ENCODE measurements at places on chromosomes 5 and 9. TPM values are rescaled to one million over a fixed set of nuclear protein-coding genes. Genes with fewer than 3 reads are reported as not detected.

Gene ITGA2
- 1.1 TPM for total RNA-seq

Gene BTNL3
- total RNA-seq: not detected

Gene CARTPT
- total RNA-seq: not detected

Gene CEP78
- 29.4 TPM for total RNA-seq

Gene RAPGEF1
- total RNA-seq: 111 TPM

Gene ARID3C
- not detected for total RNA-seq

Gene NPR3
- 0.05 TPM for total RNA-seq
